GM12891 (cell line): ENCODE measurements at places on chromosomes 7 and 10.

DNA sequence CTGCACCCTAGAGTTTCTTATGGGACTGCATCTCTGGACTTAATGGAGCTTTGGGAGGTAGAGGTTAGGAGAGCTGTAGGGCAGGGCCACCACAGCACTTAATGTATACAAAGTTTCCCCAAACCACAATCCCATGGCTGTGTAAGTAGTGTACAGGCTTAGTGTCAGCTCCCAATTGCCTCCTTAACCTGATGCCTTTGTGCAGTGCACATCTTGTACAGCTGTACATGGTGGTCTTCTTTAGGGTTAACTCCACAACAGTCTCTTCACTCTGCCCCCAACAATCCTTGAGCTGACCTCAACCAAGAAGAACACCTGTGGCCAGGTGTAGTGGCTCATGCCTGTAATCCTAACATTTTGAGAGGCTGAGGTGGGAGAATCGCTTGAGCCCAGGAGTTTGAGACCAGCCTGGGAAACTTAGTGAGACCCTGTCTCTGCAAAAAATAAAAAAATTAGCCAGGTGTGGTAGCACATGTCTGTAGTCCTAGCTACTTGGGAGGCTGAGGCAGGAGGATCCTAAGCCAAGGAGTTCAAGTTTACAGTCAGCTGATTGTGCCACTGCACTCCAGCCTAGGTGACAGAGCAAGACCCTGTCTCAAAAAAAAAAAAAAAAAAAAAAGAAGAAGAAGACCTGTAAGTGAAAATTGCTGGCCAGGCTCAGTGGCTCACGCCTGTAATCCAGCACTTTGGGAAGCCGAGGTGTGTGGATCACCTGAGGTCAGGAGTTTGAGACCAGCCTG lies 6.8 kb downstream of the PLAU start:
- no peak for DNase-seq

GRCh38 chr7:25965405-25966123 lies 186.4 kb upstream of the NFE2L3 start:
- no peak for DNase-seq

DNA sequence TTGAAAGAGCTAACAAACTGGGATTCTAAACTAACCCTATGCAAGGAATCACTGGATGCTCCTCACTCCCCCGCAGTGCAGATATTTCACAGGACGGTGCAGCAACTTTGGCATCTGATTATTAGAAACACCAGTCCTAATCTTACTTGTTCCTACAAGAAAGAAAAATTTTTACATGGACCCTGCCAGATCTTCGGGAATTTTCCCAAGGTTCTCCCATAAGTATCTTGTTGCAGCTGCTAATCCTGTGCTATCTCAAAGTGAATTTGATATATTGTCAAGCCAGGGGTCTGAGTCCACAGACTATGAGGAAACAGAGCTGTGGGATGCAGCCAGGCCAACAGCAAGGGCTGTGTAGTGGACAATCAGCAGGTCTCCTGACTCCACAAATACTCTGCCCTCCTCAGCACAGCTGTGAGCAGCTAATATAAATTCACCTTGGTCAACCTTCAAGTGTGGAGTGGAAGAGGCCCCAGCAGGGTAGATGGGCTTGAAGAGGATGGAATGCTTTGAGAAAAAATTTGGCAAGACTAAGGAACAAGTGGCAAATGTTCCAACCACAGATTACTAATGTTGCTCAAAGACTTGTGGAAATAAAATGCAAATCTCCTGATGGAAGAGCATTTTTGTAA lies 25.6 kb downstream of the VSTM4 start:
- no peak for DNase-seq

- DNase-seq: no peak
These were observed 37.4 kb upstream of the DUSP5 start for GRCh38 chr10:110460111-110460809.

GRCh38 chr7:27410812-27411544 lies 168.4 kb downstream of the EVX1 start:
- no peak for DNase-seq

GRCh38 chr7:116439841-116440549 lies 59.5 kb upstream of the CAV2 start:
- DNase-seq: no peak

DNA sequence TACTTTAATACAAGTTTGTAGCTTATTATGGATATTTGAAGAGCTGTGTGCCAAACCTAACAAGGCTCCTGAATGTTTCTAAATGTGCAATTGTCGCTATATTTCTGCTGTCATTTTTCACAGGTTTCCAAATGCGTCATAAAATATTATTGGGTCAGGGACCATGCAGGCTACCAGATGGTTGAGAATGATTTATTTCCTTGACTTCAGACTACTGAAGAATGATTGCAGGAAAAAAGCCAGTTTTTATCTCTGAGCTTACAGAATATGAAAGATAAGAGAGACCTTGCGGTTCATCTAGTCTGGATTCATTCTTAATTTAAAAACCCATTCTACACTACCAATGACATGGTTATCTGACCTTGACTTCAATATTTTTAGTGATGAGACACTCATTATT lies 55.2 kb downstream of the TSPAN12 start:
- no peak for DNase-seq

DNA sequence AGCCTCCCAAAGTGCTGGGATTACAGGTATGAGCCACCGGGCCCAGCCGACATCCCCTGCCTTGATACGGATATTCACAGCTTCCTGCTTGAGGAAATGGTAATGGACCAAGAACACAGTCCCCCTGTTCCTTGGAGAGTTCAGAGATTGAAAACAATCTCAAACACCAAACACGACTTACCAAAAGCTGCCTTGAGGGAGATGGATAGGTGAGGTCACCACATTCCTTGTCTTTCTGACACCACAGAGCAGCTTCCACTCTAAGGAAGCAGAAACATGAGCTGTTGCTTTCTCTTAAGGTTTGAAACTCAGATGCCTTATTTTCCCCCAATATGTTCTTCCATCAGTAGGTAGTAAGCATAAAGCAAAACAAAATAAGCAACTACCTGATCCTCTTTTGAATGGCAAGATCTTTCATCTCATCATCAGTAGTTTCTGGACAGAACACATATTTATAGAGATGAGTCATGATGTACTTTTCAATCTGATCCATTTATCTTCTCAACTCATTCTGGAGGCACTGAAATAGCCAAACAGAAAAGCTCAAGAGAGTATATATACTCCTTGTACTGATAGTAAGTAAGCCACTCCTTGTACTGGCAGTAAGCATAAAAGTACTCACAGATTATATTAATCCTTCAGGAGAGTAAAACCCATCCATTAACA lies 199.1 kb upstream of the KCTD7 start:
- DNase-seq: no peak

DNA sequence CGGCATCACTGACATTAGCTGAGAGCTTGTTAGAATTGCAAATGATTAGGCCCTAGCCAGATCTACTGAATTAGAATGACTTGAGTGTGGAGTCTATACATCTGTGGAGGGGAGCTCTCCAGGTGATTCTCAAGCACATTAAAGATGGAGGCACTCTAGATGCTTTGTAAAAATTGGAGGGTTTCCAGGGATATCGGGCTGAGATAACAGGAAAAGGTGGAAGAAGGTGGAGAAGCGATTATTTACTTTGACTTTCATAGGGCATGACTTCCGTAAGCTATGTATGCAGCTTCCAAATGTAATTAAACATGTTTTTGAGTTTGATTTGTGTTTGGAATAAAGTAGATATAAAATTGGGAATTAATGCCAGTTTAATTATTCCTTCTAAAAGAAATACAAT lies 235.0 kb upstream of the PTN start:
- no peak for DNase-seq

- DNase-seq: no peak
These were observed 54.0 kb downstream of the MTURN start for GRCh38 chr7:30188811-30189210.

DNA sequence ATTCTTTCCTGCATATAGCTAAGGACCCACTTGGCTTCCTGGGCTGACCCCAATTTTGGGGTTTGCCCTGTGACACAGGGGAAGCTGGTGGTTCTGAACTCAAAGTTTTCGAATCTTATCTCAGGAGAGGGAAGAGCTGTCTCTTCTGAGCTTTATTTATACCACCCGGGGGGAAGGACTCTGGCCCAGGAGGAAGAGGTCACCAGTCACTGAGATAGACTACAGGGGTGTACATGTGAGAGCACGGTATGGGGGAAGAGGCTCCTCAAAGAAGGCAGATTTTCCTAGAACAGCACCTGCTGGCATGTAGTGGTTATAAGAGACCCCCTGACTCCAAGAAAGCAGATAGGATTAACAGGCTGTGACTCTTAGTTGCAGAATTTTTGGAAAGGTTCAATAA lies 101.8 kb upstream of the ELMO1 start:
- DNase-seq: no peak

DNA sequence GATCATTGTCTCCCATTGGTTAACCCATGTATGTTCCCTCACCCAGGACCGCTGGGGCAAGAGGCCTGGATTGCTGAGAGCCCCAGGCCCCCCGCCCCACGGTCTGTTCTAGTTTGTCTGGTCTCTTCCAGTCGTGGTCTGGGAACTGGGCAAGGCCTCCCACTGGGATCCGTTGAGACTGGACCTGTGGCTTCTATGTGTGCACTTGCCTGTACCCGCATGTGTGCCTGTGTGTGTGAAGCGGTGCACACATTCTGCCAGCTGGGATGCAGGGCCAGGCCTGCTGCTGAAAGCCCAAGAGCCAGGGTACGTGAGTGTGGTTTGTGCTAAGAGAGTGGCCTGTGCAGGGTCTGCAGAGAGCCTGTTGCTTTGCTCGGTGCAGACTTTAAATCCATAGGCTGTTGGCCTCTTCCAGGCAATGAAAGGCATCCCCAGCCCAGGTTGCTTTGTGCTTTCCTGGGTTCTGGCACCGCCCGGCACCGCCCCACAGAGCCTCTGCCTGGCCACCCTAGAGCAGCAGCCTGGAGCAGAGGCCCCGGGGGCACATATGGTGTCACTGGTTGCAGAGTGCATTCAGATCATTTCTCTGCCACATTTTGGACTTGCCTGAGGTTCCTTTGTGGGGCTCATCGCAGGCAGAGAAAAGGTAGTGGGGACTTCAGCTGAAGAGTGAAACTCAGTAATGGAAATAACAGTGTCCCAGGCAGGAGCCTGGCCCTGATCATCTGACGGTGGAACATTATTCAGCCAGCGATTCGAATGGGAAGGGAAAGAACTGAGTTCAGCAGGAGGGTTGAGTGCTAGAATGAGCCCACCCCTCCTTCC lies 215.5 kb downstream of the GLRX3 start:
- no peak for DNase-seq

GRCh38 chr7:135710417-135711138 lies 17.4 kb downstream of the SLC13A4 start:
- DNase-seq: peak; percentile 39

DNA sequence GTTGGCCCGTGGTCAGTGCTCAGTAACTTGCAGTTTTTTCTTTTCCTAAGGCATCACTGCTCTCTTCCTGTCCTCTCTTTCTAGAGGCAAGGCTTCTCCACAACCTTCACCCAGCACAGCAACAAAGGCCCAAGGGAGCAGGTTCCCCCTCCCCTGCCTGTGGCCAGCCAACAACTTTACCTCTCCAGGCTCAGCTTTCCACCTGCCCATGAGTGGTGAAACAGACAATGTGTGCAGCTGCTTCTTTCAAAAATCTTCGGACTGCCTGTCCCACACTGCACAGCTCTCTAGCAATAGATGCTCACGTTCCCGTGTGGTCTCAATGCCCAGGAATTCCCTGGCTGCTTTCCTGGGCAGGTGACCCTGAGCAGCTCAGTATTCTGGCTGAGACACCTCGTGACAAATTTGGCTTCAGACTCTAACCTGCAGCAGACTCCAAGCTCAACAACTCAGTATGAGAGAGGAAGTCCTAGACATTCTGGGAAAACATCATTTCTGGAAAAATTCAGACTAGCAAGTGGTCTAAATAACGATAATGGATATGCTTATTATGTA lies 28.9 kb upstream of the TMEM72 start:
- no peak for DNase-seq

DNA sequence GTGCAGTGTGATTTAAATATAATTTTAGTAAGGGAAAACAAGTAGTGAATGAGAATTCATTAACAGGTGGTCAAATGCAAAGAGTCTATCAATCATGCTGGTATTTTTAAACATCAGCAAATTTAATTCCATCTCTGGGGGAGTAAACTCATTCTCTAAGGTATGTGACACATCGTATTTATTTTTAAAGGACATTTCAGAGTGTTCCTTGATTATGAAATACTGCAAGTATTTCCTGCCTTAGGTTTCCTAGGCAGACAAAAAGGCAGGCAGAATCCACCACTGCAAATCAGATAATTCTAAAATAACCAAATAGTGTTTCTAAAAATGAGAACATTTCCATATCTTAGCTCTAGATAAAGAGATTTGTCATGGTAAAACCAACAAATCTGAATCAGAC lies 193.8 kb downstream of the LRRTM3 start:
- no peak for DNase-seq

DNA sequence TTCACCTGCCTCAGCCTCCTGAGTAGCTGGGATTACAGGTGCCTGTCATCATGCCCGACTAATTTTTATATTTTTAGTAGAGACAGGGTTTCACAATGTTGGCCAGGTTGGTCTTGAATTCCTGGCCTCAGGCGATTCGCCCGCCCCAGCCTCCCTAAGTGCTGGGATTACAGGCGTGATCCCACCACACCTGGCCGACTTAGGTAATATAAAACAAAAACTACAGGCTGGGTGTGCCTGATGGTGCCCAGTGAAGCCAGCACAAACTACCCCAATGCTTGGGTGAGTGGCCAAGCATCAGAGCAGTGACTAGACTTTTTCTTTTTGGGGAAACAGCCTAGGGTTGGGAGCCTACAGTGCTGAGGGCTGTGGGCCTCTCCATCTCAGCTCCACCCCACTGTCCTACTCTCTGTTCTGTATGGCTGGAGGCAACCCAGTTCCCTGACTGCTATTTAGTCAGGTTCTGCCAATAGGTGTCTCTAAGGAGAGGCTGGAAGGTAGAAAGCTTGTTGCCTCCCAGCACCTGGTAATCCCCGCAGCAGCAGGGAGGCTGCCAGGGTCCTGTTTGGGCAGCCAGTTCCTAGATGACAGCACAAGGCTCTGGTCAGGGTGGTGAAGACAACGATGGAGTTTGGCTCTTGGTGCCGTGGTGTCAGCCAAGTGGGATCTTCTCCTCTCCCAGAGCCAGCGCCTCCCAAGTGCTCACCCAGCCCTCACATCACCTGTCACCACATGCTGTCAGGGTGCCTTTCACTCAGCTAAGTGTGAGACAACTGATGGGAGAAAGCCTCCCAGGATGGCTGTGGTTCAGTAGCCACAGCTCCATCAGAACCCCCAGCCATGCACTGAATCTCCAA lies 10.4 kb upstream of the NACAD start:
- no peak for DNase-seq

- no peak for DNase-seq
These were observed 1.1 kb upstream of the GTF2I start for GRCh38 chr7:74656441-74656836.

- DNase-seq: no peak
These were observed 1.2 kb downstream of the HOXA10 start for GRCh38 chr7:27172823-27173510.
